Kasumi-1 (cell line): ENCODE measurements at places on chromosomes 3 and 15.

DNA sequence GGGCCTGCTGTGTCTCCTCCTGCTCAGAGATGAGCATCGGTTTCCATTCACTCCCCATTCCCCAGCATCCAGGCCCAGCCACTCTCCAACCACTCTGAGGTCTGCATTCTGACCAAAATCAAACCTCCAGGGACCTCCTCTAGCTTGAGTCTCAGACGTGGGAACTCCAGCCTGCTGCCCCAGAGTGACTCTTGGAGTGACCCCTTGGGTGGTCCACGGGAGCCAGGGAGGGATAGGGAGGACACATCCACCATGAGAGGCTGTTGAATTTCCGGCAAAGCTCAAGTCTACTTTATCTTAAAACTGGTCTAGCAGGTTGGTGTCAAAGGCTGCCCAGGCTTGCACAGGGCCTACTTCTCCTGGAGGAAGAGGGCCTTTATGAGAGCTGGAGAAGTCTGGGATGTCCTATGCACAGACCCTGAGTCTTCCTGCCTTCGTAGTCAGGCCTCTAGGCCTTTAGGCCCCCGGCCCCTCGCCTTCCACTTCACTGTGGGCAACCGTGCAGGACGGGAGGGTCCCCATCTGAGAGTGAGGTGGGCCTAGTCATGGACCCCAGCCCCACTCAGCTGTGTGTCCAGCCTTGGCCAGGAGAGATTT is 8.9 kb downstream of the CISH start:
- DNase-seq, result no peak

DNA sequence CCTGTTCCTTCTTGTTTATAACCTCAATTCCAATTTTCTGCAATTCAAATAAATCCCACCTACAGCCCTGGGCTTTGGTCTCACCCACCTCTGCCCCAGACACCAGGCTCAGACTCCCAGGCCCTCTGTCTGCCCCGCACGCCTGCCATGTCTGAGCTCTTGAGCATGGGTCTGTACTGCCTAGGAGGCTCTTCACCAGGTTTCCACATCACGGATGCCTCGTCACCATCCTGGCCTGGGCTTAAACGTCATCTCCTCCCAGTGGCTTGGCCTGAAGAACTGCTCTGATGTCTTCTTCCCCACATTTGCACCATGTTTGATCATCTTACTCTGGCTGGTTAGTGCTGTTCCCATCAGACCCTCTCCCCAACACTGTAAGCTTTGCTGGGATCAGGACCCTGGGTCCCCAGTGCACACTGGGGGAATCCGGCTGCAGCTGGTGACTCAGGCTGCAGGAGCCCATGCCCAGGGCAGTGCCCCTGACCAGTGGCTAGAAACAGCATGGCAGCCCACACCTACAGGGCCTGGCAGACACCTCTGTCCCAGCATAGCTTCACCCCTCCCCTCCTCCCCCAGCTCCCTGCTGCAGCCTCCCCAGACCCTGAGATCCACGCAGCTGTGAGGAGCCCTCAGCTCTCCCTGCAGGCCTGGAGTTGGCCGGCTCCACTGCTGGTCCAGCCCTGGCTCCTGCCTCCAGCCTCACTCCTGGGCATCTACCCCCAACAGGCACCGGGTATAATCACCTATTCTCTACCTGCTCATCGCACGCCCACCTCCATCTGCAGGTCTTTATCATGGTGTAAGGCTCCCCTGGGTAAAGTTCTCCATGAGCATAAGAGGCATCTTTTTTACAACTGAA is 162.8 kb upstream of the NSMCE3 start:
- DNase-seq, result no peak

DNA sequence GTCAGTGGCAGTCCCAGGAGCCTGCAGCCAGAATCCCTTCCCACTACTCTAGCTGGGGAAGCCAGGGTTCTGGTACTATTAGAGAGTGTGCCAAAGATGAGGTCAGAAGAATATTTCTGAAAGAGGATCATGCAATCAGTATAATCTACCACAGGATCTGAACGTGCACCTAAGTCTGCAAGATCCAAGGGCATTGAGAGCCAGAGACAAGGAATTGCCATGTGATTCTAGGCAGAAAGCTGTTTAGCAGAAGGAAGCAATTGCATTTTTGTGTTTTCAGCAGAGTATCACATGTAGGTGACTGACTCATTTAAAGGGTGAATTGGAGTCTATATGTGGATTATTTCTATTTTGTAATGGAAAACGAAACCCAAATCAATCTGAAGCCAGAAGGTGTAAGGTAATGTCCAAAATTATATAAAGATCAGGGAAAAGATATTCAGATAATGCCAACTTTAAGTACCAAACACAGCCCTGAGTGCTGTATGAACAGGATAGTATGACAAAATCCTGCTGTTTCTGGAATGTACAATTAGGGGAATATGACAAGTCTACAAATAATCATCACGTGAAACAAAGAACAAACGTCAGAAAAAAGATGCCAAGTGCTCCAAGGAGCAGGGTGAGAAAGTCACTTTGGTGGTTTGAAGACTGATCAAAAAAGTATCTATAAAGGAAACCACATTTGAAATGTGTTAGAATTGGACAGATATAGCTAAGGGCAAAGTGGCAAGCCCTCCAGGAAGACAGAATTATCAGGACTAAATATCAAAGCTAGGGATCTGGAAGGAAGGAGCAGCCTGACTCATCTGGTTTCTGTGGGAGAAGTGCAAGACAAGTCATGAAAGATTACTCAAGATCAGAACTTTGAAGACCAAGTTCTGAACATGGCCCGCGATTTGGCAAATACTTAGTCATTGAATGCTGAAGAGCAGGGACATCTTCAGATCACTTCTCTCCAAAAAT is 1036.6 kb downstream of the NTRK3 start:
- DNase-seq, result no peak

- DNase-seq, result peak; percentile 88
Measured at GRCh38 chr3:8529738-8530525, 28.3 kb downstream of the LMCD1 start.

- DNase-seq, result no peak
Measured at GRCh38 chr15:76863123-76863522, 42.0 kb downstream of the SCAPER start.

DNA sequence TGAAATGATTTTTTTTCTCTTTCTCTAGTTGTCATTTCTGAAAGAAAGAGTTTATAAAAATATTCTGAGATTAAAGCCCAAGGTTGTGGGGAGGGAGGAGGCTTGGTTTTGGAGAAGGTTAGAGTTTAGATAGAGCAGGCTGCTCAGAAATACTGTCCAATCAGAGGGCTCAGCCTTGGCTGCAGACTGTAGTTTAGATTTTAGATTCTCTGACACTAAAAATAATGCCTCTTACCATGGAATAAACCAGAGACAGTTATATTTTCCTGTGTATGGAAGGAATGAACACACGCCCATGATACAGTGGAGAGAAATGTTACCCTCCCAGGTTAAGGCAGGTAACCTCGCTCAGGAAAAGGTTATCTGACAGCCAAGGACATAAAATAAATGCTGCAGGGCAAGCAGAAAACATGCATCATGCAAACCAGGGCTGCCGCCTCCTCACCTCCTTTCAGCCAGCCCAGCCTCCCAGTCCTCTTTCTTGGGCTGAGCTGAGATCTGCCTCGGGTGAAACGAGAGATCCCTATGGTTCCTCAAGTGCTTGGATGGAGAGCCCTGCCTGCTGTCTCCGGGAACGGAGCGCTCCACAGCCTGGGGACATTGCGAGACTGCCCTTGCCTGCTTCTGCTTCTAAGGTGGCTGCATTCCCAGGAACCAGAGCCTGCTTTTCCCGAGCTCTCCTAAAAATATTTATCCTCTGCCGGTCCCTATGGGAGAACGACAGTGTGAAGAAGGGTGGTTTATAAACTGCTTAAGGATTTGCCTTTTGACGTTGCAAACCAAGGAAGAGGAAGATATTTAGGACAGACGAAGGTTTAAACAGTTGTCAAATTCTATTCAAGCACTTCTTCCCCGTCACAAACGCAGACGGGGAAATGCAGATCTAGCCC is 848 bp downstream of the NCEH1 start:
- DNase-seq, result peak; percentile 24

DNA sequence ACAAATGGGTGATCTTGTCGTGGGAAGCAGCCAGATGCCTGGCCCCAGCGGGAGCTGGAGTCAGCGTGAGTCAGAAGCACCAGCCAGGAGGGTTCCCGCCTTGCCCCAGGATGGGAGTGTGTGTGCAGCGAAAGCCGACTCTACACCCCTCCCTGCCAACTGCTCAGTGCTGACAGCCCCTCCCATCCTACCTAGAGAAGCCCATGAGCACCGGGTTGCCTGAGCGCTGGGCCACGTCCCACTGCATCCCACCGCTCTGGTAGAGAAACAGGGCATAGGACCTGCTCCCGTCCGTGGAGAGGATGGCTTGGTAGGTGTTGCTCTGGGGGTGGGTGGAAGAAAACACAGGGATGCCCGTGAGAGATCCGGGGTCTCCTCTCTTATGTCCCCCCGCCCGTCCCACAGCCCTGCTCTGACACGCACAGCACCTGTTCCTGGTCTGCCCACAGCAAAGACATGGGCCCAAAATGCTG is 42.9 kb downstream of the MUC4 start:
- no peak for DNase-seq

DNA sequence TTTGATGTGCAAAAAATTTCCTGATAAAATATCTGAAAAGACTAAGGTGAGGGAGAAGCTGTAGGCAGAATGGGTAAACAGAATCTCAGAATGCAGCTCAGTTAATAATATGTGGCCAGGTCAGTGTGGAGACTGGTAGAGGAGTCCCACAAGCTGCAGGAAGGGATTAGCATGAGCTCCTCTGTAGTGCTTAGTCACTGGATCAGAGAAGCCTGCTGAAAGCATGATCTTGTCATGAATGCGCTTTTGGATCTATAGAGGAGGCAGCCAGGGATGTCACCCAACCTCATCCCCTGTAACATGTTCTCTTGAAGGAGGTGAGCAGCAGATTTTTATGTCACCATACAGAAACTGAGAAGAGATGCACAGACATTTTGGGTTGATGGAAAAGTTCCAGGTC is 1035.3 kb upstream of the GBE1 start:
- DNase-seq, result no peak

GRCh38 chr3:151541178-151541577 is 80.3 kb upstream of the IGSF10 start:
- no peak for DNase-seq

- DNase-seq, result no peak
Measured at GRCh38 chr15:68197170-68197492, 8.0 kb downstream of the CALML4 start.

DNA sequence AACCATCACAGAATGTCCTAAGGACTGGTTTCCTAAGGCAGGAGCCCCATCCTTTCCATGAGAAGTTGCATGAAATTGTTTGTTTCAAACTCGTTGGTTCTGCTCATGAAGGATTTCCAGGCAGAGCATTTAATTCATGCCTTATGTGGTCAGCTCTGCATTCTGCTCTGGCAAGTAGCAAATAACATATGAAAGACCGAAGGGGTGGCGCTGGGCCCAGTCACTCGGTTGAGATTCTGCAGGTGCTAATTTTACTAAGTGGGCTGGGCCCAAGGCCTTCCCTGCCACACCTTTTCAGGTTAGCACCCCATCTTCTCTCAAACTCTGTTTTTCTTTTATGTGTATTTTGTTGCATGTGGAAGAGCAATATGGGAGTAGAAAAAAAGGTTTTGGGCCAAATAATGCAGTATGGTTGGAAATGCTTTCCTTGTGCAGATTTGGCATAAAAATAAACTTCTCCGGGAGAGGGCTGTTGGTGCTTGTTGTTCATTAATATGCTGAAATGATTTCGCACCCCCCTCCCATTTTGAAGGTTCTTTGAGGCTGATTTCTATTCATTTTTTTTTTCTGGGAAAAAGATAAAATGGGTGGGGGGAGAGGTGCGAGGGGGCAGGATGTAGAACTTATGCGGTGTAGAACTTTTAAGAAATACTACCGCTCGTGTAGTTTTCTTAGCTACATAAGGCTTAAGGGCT is 182.9 kb upstream of the FEZF2 start:
- DNase-seq, result no peak

DNA sequence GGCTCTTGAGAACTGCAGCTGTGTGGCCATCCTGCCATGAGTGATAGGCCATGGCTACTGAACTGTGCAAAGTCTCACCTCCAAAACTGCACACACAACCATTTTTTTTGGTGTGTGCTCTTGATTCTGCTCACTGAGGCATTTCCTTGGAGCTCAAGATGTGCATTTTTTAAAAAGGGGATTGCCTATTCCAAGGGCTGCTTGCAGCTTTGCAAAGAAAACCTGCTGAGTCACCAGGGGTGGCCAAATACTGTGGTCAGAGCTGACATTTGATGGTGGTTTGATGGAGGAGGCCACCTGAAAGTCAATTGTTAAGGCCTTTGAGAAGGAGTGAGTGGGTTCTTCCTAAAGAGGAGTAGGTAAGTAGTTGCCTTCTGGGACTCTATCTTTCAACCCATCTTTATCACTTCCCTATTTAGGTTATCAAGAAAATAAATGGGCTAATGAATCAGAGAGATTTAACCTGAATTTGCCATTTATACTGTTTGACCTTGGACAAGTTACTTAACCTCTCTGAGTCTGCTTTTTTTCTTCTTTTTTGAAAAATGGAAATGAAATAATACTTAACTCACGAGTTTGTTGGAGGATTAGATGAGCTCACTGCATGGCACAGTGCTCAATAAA is 87.9 kb downstream of the CHST2 start:
- DNase-seq, result no peak

GRCh38 chr3:12483410-12483809 is 870 bp upstream of the TSEN2 start:
- DNase-seq, result no peak
